ENCODE measurements at places on chromosomes 11 and 22.

DNA sequence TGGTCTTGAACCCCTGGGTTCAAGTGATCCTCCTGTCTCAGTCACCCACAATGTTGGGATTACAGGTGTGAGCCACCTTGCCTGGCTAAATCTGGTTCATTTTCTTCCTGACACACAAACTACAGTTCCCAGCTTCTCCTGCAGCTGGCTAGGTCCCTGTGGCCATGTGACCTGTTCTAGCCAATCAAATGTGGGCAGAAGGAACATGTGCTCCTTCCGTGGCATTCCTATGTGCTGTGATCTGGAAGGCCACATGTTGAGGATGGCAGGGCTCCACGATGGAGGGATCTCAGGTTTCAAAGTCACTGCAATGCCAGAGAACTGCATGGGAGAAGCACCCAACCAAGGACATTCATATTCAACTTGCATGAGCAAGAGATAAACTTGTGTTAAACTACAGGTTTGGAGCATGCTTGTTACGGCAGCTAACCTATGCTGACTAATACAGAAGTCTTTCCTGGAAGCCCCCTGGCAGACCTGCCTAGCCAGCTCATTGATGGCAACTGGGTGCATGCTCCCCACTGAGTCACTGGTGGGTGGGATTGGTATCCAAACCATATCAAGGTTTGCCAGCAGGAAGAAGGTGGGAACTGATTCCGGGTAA is 86.0 kb downstream of the RPS6KA4 start:
- DNase-seq = no peak

DNA sequence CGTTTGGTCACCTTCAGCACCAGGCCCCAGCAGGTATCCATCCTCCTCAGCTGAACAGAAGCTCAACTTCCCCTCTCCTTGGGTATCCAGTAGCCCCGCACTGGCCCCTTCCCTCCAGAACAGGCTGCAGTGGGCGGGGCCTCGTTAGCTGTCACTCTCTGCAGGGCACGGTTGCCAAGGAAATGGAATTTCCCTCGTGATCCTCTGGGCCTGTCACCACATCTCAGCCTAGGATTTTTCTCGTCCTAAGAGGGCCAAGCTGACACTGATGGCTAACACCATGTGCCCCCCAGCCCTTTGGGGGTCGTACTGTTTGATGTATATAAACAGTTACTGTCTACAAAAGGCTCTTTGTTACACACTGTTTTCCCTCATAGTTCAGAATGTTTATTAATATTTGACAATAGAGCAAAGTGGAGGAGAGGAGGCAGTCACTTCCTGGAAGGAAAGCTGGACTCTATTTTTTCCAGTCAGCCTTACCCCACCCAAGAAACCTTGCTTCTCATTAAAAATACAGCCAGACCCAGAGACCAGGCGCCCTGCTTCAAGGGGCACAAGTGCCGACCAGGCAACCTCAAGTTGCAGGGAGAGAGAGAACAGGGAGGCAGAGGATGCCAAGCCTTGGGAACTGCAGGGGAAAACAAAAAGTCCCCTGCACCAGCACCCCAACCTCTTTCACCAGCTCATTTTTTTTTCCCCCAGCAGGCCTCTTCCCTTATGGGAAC is 44.5 kb downstream of the FEZ1 start:
- DNase-seq = no peak

- no peak for DNase-seq
Measured at GRCh38 chr11:79406376-79406775, 34.5 kb downstream of the TENM4 start.

DNA sequence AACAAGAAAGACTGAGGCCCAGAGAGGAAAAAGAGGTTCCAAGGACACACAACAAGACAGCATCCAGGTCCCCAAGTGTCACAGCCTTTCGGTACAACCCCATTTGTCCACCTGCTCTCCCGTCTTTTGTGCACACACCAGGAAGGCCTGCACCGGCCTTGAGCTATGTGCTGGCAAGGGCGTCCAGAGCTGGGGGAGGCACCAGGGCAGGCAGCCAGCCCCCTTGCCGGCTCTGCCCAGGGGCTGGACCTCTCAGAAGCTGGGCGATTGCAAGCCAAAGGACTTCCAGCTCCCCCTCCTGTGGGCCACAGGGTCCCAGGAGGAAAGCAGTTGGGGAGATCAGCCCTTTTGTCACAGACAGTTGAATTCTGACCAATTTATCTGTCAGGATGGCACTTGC is 210.5 kb downstream of the MN1 start:
- DNase-seq = no peak

DNA sequence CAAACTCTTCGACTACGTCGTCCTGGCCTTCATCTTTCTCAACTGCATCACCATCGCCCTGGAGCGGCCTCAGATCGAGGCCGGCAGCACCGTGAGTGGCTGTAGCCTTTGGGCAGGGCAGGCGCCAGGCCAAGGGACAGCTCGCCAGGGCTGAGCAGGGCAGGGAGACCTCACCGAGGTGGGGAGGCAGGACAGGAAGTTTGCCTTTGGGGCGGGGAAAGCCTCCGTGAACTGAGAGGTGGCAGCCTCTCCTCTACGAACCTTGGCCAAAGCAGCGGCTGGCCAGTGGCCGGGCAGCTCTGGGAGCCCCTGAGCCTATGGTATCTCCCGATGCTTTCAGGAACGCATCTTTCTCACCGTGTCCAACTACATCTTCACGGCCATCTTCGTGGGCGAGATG is 93.2 kb downstream of the CACNA1I start:
- no peak for DNase-seq

- DNase-seq = no peak
Measured at GRCh38 chr22:50238755-50239154, 6.1 kb downstream of the TUBGCP6 start.

- no peak for DNase-seq
Measured at GRCh38 chr11:29051935-29052334, 943.7 kb downstream of the METTL15 start.

- DNase-seq = no peak
Measured at GRCh38 chr11:130872981-130873380, 43.3 kb downstream of the SNX19 start.

- no peak for DNase-seq
Measured at GRCh38 chr11:62788991-62789390, 1.8 kb downstream of the TMEM179B start.

GRCh38 chr11:15621565-15621964 is 506.8 kb downstream of the INSC start:
- DNase-seq = no peak
